ENCODE measurements at places on chromosomes 2 and 18.

- no peak for DNase-seq
Measured at GRCh38 chr2:220228310-220229006, 601.0 kb downstream of the SLC4A3 start.

DNA sequence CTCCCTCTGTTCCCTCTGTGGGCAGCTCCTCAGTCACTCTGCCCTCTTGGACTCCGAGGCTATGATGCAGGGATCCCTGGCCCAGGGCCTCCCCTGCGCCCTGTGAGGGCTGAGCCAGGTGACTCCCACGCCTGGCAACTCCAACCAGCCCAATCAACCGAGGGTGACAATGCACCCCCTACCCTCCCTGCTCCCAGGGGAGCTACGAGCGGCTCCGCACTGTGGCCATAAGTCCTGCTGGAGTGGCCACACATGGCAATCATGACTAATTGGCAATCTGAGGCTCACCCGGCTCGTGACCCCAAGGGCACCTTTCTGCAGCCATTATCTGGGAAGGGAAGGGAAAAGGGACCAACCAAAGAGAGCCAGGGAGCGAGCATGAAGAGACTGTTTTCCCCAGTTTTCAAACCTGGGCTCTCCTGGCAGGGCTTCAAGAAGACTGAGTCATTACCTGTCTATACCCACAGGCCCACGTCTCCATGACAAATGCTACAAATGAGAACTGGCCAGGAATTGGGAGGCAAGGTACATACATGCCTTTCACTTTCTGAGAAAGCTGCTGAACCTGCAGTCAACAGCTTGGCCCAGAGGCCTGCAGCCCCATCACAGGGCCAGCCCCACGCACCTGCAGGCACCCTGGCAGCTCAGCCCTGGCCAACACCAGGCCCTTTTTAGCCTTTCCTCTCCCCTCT is 45.1 kb downstream of the RPL31 start:
- DNase-seq: no peak

DNA sequence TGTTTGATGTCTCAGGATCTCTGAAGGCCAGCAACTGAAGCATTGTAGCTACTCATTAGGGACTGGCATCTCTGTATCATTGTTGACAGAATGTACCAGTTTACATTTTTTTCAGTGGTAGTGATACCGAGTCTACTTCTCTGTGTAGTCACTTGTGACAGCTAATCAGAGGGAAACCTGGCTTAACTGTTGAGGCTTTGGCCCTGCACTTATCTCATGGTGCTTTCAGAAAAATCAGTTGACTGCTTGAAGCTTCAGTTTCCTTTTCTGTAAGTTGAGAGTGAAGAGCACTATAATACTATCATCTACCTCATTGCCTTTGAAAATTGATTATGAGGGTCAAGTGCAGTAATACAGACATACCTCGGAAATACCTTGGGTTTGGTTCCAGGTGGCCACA is 90.0 kb downstream of the COMMD1 start:
- DNase-seq: no peak

DNA sequence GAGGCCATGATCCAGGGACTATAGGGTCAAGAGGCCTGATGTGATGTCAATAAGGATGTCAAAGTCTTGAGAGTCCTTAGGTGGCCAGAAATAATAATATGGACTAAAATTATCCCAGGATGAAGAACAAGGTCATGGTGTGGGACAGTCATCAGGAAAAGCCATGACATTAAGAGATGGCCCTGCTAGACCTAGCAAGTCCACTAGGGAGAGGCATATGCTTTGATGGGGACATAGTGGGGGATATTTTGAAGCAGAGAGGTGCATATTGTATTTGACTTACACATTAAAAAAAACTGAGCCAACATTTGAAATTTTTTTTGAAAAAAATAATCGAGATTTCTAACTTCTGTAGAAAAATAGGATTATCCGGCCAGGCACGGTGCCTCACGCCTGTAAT is 53.3 kb upstream of the CXCR4 start:
- DNase-seq: no peak

DNA sequence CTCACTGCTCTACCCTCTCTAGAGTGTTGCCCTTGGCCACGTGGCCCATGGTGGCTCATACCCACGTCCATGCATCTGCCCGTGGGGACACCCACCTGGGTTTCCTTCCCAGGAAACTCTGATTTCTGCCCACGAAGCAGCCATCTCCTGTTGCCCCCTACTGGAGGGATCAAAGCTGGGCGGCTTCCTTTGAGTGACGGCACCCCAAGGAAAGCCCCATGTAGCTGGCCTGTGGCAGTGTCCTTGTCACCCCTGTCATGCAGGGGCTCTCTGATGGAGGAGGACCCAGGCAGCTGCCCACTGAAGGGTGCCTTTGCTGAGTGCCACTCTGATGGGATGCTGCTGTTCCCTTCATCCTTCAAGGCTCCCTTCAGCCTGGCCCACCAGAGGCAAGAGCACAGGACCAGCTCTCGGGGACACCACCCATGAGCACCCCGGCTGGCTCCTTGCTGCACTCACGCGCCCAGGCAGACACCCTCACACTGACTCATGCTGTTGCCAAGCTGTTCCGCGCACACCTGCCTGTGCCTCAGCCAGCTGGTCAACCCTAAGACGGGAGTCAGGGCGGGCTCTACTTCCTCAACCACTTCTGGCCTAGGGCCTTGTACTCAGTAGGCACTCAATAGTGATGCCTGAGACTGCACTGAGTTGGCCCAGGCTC is 101.1 kb downstream of the CTIF start:
- no peak for DNase-seq

All from stimulated activated CD4-positive, alpha-beta T cell treated with anti-CD3 and anti-CD28 coated beads, Interleukin-1b, Interleukin-23, amount 100 ng/mL, for 48 hours (primary cell).